ENCODE measurements at places on chromosomes 7 and 10.

- peak; percentile 91 for DNase-seq
Observed at GRCh38 chr10:73495884-73496674, at the start of gene PPP3CB. PPP3CB (minus strand) TSS chr10:73496024; CDS start chr10:73495889, 135 bp downstream.

- DNase-seq = no peak
Observed at GRCh38 chr10:98030991-98031431, 590 bp upstream of the CRTAC1 start.

DNA sequence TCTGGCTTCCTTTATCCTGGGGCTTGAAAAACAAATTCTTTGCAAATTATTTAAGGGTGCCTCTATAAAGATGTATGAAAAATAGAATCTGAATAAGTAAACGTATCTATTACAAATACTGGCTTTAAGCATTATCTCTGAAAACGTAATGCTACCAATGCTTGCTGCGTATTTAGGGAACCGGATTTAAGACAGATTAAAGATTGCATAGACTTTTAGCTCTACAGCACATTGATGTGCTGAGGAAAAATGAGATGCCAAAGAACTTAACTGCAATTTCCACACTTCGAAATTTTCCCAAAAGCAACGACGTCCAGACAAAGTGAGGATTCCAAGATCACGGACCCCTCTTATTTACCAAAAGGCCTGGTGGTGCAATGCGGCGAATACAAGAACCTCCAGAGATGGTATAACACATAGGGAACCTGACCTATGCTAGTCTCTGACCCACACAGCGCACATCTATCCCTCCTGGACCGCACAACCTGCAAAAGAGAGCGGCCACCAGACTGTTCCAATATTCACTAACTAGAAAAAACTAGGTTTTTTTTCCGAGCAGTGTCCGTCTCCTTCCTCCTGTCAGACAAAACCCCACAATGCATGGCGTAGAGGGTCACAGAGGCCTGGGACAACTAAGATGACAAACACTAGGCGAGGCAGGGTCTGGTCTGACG, 34.3 kb upstream of the PHF14 start:
- DNase-seq = no peak

DNA sequence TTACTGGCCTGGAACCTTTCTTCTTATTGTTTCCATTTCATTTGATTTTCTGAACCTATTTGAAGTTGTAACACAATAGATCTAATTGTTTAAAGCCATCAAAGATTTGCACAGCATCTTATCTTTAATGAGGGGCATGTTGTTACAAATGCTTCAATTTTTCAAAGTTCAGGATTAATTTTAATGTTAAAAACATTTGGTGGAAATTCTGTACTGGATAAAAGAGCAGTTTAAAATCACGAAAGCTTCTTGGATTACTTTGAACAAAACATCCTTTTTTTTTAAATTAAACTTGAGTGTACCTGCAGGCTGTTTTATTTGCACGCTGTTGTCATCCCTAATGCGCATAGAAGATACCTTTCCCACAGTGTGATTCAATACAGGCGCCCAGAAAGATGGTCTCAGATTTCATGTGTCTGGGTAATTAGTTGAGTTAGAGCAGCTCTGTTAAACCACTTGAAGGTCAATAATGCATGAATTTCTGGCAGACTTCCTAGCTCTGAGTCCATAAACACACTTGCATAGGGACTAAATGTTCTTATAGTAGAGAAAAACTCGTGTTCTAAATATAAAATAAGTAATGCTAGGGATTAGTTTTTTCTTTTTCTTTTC, 29.3 kb upstream of the DDX50 start:
- DNase-seq = no peak

DNA sequence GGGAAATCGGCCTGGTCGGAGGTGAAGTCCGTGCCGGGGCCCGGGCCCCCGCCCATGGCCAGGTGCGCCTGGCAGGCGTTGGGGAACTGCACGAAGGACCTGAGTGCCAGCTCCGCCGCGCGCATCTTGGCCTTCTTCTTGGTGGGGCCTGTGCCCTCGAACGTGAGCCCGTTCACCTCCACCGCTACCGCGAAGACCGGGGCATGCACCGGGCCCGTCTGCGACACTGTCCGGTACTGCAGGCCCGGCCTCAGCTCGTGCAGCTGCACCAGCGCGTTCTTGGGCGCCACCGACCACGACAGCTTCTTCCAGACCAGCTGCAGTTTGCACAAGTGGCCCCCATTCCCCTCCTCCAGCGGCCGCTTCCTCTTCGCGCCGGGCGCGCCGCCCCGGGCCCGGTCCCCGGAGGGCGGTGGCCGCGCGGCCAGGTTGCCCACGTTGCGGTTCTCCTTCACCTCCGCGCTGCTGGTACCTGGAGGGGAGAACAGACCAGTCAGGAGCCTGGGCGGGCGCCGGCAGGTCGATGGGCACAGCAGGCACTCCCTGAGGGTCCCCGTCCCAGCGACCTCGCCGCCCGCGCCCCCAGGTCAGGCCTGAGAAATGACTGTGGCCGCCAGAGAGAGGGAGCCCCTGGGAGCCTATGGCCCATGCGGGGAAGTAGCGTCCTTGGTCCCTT, 307.4 kb downstream of the WDR37 start:
- no peak for DNase-seq

DNA sequence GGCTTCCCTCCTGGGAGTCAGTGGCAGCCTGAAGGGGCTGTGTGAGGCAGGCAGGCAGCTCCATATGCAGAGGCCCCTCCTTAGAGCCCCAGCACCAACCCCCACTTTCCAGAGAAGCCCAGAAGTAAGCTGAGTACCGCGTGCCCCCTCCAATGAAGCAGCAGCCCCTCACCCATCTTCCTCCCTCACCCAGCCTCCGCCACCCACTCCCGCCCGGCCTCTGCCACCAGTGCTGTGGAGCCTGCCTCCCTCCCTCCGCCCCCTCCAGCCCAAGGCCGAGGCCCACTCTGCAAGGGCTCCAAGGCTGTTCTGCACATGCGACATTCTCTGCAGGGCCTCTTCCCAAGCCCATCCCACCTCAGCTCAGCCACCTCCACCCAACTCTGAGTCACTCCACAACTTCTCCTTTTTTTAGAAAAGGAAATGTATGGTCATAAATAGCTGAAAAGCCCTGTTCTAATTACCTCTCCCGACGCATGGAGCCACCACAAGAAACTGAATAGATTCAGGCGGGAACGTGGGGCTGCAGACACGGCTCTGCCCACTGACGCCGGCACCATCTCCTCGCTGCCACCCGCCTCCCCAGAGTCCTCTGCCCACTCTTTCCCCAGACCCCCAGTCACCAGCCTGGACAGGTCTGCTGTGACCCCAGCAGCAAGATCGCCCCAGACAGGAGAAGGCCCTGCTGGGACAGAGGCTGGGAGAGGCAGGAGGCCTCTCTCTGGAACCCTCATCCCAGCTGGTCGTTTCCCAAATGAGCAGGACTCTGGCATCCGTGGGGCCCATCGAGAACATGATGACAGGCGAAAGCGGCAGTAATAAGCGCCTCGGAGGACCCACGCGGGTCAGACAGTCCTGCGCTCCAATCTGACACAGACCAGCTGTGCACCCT, 213.9 kb downstream of the MAD1L1 start:
- DNase-seq = peak; percentile 2

GRCh38 chr7:7428806-7429205, 106.9 kb downstream of the COL28A1 start:
- no peak for DNase-seq

DNA sequence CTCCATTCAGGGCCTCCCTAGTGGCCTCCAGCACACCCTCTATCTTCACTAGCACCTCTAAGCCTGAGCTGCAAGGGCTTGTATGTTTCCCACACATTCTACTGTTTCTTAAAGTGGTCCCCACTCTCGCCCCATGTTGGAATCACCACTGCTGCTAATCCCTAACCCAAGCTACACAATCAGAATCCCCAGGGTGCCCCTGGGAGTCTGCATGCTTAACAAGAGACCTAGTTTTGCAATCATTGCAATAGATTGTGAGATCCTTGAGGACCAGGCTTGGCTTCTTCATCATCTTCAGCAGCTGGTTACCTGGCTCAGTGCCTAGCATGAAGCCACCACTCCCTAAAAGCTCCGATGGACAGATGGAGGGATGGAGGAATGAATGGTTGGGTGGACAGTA, 113.9 kb downstream of the MYOF start:
- DNase-seq = no peak

DNA sequence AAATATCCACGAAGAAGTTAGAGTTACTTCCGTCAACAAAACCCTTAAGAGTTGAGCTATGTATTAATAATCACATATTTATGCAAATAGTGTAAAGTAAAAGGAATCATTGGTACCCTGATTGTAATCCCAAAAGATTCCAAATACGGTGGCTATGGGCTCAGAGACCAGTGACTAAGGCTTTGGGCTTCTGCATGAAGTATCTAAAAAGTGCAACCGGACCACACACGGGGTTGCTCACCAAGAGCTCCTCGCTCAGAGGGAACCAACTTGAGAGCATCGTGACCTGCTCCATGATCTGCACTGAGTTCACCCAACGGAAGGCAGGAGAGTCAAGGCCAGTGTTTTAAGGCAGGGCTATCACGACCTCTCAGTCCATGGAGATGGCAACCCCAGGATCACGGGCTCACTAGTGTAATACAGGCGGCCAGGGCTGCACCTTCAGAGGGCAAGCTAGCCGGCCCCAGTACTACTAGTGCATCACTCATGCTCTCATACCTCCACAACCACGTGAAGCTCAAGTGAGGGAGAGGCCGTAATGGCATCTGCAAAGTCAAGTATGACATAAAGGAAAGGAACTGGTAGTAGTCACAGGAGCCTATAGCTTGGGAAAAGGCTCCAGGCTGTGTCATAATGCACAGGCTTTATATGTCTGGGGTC, 77.1 kb upstream of the CAMK2B start:
- no peak for DNase-seq

DNA sequence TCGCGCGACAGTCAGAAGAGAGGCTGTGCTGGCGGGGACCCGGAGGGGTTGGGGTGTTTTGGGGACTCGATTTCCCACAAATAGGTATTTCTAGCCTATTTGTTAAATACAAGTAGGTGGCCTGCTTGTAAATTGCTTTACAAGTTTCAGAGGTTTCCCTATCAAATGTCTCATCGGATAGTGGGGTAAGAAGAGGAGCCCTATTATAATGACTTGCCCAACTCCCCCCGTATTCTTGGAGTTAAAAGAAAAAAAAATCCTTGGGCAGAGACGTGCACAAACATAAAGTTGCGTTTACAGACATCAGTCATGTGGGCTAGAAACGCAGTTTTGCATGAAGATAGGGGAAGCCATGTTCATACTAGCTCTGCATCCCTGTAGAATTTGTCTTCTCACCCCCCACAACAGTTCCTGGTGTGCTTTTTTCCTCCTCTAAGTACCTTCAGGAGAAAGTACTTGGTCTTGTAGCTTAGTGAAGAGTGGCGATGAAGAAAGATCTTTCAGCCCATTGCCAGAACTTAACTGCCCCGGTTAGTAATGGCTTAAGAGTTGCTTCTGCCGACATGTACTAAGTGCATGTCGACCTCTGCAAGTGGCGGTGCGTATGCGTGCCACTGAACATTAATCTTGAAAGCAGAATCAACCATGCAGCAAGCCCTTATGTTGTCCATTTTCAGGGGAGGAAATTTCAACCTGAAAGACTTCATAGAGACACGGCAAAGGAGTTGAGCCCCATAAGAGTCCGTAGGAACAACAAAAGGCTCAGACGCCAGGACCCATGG, 832 bp upstream of the TIAL1 start:
- DNase-seq = no peak

DNA sequence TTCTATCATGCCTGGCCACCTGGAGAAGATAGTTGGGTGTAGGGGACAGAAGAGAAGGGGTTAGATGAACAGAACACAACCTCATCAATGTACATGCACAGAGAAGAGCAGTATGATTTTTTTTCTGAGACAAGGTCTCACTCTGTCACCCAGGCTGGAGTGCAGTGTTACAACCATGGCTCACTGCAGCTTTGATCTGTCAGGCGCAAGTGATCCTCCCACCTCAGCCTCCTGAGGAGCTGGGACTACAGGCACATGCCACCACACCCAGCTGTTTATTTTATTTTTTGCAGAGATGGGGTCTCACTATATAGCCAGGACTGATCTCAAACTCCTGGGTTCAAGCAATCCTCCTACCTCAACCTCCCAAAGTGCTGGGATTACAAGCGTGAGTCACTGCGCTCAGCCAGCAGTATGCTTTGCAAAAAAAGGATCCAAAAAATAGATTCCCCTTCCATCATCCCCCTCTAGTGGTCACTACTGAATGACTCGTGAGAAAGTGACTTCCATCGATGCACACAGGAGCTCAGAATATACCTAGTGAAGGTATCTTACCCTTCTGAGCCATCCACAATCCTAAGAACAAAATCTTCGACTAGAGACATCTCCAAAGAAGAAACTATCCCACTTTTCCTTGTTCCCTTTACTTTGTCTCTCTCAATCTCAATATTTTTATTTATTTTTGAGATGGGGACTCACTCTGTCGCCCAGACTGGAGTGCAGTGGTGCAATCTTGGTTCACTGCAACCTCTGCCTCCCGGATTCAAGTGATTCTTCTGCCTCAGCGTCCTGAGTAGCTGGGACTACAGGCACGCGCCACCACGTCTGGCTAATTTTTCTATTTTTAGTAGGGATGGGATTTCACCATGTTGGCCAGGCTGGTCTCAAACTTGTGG, 21.0 kb downstream of the ZCWPW1 start:
- DNase-seq = peak; percentile 12

DNA sequence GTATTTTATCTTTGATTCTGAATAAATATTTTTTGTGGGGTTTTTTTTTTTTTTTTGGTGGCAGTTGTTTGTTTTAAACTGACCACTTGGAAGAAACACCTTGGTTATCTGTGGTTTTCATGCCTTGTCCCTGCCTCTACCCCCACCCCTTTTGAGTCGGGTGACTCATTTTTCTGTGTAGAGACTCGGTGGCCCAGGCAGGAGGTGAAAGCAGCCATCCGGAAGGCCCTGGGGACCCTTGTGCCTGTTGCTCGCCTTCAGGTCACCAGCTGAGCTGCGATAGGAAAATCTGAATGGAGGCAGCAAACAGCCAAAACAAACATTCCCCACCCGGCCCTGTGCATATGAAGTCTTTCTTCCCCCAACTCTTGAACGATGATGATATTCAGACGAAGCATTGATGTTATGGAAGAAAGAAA, 22.8 kb downstream of the CYP17A1 start:
- DNase-seq = no peak

GRCh38 chr7:33091641-33092191, 17.5 kb downstream of the RP9 start:
- no peak for DNase-seq

GRCh38 chr10:17751781-17752445, at the start of gene TMEM236:
TMEM236 (plus strand) TSS chr10:17752201; CDS start chr10:17752296, 95 bp downstream.
- no peak for DNase-seq

DNA sequence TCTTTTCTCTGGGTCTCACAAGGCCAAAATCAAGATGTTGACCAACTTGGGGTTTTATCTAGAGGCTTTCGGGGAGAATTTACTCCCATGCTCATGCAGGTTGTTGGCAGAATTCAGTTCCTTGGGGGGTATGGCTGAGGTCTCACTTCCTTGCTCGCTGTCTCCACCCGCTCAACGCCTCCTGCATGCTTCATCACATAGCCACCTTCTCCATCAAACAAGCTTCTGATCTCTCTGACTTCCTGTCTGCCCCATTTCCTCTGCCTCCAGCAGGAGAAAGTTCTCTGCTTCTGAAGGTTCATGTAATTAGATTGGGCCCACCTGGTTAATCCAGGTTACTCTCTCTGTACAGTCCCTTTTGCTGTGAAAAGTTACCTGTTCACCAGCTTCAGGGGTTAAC, 179.1 kb upstream of the FZD1 start:
- no peak for DNase-seq

- no peak for DNase-seq
Observed at GRCh38 chr7:106568680-106569499, 92.1 kb downstream of the CCDC71L start.

GRCh38 chr7:34191771-34192479, 286.6 kb downstream of the BMPER start:
- no peak for DNase-seq

- DNase-seq = no peak
Observed at GRCh38 chr7:105800442-105800841, 76.0 kb downstream of the ATXN7L1 start.

GRCh38 chr7:5694912-5695726, 86.3 kb downstream of the RNF216 start:
- peak; percentile 63 for DNase-seq

Data from stimulated activated CD4-positive, alpha-beta T cell treated with anti-CD3 and anti-CD28 coated beads, Interleukin-4, amount 100 ng/mL, for 1 hour (primary cell).